ENCODE measurements at places on chromosomes 2 and 18.

- no peak for DNase-seq
These were observed 377.1 kb upstream of the SOX11 start for GRCh38 chr2:5315041-5315440.

DNA sequence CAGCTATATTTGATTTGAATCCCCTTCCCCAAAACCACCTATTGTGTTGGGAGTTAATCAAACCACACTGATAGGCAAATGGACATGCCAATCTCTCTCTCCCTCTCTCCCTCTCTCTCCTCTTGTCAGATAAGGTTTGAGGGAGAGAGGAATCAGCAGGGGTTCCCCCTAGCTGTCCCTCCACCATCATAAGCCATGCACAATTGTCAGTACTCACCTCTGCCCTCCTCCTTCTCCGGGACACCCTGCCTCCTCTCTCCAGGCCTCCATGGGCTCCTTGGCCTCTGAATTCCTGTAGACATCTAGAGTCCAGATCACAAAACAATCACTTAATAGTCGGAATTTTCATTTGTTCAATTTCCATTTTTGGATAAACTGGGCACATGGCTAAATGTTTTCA, 243.7 kb upstream of the RAB12 start:
- no peak for DNase-seq

DNA sequence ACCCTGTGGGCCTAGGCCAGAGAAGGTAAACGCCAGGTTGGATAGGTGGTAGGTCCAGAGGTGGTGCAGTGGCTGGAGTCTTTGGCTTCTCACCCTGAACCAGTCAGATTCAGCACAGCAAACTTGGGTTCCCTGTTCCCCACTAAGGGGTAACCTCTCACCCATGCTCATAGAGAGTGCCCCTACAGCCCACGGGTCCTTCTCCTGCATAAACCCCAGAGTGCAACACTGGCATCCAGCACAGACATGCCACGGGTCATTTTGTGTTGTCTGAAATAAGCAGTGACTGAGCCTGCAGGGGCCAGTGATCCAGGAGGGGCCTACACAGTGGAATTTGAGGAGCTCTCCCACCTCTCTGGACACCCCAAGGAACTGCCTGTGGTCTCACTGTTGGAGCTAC, 40.5 kb upstream of the ATP6V1B1 start:
- no peak for DNase-seq

- DNase-seq = no peak
These were observed 180.2 kb upstream of the TWIST2 start for GRCh38 chr2:238667639-238668038.

GRCh38 chr2:178403671-178404306, 47.2 kb downstream of the PRKRA start:
- DNase-seq = no peak

DNA sequence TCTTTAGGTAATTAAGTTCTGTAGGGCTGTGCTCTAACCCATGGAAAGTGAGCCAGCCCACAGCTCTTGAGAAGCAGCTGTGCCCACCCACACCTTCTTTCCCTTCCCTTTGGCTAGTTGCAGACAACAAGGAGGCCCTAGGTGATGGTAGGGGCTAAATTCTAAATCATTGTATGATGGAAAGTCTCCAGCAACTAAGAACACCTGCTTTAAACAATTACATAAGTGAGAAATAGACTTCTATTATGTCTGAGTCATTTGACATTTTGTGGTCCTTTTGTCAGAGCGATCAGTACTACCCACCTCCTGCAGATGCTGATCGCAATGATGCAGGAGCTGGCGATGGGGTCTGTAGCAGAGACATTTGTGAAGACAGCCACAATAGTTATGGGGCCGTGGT, 79.6 kb downstream of the TEX51 start:
- DNase-seq = no peak

- DNase-seq = no peak
These were observed 602 bp downstream of the SNX17 start for GRCh38 chr2:27370816-27371620.

- DNase-seq = no peak
These were observed 340.4 kb upstream of the MMADHC start for GRCh38 chr2:149928011-149928410.

DNA sequence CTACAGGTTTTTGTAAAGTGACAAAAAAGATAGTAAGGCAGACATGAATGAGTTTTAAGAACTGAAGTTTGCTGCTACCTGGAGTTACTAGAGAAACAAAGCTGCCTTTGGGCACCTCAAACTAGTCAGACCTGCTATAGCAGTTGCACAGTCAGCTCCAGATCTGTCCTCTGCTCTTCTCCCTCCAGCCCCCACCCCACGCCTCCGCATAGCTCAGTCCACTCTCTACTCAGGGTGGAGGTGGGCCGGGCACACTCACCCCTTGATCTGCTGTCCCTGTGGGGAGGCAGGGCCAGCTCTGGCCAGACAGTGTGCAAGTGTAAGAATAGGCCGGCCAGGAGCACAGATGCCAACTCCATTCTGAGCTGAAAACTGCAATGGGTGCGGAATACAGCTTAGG, 4.1 kb downstream of the SERTAD2 start:
- DNase-seq = no peak

GRCh38 chr18:74414953-74415515, 42.1 kb downstream of the DIPK1C start:
- no peak for DNase-seq

DNA sequence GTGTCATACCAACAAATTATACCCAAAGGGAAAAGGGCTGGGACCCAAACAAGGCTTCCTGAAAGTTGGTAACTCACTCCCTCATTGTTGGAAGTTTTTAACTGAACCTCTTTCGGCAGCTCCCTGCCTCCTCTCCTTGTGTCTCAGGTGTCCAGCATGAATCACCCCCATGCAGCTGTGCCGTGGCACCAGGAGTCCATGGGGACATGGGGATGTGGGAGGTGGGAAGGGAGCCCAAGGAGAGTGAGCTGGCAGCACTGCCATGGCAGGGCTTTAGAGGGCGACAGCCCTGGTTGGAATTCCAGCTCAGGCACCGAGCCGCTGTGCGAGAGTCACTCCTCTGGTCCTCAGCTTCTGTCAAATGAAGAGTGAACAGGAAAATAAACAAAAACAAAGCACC, 12.5 kb upstream of the GYPC start:
- no peak for DNase-seq

DNA sequence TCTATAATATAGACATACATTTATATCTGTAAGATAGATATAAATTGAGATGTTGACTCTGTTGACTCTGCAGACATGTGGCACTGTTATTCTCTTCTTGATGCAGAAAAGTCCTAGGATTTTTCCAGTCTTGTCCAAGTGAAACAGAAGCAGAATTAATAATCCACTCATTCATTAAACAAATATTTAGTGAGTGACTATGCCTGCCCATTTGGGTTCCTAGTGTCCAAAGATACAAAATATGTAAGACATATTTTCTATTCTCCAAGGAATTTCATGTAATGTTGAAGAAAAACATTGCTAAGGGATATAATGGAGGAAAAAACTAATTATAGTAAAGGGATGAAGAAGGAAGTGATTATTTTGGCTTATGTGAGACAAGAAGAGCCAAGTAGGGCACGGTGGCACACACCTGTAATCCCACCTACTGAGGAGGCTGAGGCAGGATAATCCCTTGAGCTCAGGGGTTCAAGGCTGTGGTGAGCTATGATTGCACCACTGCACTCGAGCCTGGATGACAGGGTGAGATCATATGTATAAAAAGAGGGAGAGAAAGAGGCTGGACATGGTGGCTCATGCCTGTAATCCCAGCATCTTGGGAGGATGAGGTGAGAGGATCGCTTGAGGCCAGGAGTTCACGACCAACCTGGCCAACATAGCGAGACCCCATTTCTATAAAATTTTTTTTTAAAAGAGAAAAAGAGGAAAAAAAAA, 19.9 kb upstream of the PLEKHH2 start:
- DNase-seq = no peak

DNA sequence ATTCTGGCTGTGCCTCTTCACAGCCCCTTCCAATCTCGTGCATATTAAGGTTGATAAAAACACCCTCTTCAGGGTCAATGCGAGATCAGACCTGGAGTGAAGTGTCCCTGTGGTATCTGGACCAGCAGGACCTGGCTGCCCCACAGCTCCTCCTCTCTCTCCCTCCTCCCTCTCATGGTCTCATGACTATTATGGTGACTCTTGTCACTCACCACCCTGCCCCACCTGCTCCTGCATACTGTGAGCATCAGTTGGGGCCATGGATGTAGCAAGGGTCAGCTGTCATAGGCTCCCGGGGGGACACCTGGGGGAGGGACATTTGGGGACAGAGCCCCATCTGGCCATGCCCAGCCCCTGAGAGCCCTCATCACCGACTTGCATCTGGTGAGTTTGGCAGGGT, 50.2 kb downstream of the ODC1 start:
- DNase-seq = no peak

- DNase-seq = no peak
These were observed 707.4 kb upstream of the CDH2 start for GRCh38 chr18:28884304-28884703.

DNA sequence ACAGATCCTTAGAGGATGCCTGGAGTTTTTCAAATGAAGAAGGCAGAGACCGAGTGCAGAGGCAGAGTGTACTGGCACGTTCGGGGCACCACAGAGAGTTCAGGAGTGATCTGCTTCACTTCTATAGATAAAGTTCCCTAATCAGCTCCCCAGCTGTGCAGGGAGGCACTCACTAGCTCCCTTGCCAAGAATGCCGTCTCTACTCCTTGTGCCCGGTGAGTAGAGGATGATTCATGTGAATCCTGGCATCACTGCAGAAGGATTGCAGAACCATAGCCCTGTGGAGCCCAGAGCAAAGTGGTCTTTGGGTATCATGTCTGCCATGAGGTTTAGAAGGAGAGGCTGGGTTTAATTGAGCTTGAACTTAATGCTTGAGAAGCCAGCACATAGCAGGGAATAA, 510.1 kb upstream of the RAB6C start:
- no peak for DNase-seq

DNA sequence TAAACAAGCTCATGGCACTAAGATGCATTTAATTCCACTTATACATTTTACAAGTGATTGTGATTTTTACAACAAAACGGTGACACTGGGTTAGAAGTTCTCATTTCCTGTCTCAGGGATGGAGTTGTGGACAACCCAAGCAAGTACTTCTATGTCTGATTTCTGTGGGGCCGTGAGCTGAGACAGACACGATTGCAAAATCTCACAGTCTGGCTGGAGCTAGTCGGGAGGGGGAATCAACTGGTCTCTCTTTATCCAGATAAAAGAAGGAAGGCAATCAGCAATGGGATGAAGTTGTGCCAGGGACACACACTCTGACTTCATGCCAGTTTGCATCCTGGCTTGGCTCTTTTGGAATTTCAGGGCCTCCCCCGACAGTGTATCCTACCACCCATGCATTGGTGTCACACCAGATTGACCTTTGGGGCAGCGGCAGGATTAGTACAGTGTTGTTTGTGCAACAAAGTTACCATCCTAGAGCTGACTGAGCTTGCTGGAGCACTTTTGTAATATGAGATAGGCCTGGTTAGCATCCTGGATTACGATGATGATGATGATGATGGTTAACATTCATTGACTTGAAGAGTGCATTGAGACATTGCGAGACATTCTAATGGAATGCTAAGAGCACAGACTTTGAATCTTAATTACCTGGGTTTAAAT, 98.8 kb downstream of the CTAGE1 start:
- no peak for DNase-seq

DNA sequence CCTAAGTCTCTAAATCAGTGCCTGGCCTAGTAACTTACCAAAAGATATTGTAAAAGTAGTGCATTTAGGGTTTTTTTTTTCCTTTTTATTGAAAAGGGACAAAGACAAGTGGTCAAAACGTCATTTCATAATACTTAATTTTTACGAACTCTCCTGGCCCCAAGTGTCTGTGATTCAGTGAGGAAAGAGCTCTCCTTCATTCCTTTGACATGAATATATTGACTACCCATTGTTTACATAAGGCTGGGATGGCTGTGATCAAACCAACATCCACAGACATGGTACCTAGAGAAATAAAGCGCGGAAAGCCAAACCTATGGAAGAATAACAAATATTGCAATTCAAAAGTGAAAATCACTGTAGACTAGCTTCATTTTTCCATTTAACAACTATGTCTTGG, 198.4 kb downstream of the BABAM2 start:
- no peak for DNase-seq

GRCh38 chr2:141317986-141318385, 812.8 kb downstream of the LRP1B start:
- no peak for DNase-seq

DNA sequence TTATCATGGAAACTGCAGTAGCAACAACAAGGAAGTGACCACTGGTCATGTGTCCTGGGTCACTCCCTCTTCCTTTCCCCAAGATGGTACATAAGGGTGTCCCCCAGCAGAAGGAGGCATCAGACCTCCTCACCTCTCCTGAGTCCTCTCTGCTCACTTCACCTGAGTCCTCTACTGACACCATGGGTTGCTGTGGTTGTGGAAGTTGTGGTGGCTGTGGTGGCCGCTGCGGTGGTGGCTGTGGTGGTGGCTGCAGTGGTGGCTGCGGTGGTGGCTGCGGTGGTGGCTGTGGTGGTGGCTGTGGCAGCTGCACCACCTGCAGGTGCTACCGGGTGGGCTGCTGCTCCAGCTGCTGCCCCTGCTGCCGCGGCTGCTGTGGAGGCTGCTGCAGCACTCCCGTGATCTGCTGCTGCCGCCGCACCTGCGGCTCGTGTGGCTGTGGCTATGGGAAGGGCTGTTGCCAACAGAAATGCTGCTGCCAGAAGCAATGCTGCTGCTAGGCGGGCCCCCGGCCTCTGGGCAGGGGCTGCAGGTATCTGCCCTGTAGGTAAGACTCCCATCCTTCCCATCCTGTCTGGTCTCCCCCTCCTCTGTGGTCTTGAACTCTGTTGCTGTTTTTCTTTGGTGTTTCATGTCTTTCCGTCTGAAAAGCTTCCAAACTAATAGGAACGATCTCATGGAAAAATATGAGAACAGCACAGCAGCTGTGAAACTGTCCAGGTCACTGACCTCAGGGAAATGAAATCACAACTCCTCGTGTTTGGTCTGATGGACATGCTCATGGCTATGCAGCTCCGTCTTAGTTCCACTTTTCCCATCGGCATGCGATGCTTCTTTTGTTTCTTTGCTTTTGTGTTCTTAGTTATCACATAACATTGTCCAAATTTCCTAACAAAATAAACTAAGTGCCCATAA, at the start of gene SCYGR4:
SCYGR4 (plus strand) TSS at position 183 of the 915 bp plus-strand sequence; CDS start at position 183, 0 bp downstream.
- DNase-seq = no peak

- no peak for DNase-seq
These were observed 74.8 kb downstream of the B3GNT2 start for GRCh38 chr2:62270728-62271127.
